Right renal cortex interstitium (tissue), 3 donors: ENCODE measurements at places on chromosomes 2 and 18.
A peak's percentile ranks its signal among the peaks of the same experiment; 100 is the strongest.

- no peak for DNase-seq
Observed at GRCh38 chr2:8212239-8212638, 469.6 kb upstream of the ID2 start.

GRCh38 chr2:38375696-38376345 lies 1.3 kb downstream of the ATL2 start:
- no peak for DNase-seq

- DNase-seq: no peak
Observed at GRCh38 chr18:66159451-66159850, 408.6 kb downstream of the CDH7 start.

- DNase-seq: peak; percentile 53
Observed at GRCh38 chr2:128232965-128233789, 85.5 kb downstream of the HS6ST1 start.

- DNase-seq: no peak
Observed at GRCh38 chr2:202494300-202495229, 118.4 kb downstream of the BMPR2 start.

GRCh38 chr2:126244937-126245336 lies 411.0 kb upstream of the GYPC start:
- no peak for DNase-seq

DNA sequence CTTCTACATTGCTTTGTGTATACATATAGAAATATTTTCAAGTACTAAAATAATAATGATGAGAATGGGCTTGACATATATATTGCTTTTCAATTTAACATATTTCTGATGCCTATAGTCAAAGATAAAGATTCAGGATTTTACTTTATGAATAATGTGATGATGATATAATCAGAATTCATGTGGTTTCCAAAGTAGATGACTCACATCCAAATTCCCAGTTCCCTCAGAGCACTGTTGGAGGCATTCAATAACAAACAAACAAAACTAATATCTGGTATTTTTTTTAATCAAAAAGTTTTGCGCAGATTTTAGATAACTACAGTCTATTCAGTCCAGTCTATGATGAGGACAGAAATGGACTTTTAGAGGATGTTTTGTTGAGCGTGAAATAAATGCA lies 2094.5 kb upstream of the CELF4 start:
- DNase-seq: no peak

GRCh38 chr18:65876310-65876709 lies 125.5 kb downstream of the CDH7 start:
- DNase-seq: no peak

DNA sequence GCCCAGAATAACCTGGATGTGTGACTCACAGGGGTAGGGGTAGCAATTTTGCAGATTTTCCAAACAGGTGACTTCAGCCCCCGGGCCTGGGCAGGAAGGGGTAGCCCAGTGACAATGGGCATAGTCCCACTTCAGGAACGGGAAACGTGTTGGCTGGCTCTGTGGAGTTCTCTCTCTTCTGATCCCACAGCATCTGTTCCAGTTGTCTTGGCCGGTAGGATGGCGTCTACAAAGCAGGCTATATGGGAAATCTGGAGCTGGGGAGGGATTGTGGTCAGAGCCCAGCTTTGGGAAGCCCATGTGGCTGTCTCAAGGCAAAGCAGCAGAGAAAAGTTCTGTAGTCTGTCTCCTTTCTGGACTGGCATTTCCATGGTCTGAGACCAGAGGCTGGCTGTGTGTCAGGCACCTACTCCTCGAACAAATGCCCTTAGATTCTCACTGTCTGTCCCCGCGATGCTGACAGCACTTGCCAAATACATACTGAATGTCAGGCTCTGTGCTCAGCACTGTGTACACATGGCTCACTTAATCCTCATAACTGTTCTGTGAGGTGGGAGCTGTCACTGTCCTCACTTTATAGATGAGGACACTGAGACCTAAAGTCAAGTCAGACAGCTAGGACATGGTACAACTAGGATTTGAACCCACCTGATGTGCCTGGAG lies 17.9 kb upstream of the TMEM214 start:
- no peak for DNase-seq

DNA sequence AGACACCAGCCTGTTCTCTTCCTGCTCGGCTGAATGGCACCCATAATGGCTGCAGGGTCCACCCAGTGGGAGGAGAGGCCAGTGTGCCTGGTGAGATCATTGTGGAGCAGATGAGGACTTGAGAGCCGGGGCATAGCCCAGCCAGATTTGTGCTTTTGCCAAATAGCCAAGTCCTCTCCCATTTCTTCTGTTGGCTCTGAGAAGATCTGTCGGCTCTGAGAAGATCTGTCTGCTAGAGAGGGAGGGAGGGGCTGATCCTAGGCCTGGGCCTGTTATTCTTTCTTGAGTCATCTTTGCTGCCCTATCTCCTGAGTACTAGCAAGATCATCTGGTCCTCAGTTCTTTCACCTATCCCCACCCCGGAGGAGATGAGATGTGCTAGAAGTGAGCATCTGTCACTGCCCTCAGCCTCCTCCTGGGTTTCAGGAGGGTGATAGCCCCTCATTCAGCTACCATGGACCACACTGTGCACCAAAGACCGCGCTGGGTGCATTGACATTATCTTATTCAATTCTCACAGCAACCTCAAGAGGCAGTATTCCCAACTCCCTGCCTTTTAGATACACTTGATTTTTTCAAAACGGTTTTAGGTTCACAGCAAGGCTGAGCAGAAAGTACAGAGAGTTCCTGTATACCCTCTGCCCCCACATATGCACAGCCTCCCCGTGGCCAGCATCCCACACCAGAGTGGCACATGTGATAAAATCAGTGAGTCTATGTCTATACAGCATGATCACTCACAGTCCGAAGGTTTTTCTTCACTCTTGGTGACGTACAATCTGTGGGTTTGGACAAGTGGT lies 98.6 kb downstream of the CAPN13 start:
- no peak for DNase-seq
